AG20443 (cell line): ENCODE measurements at places on chromosomes 3 and 15.
A peak's percentile ranks its signal among the peaks of the same experiment; 100 is the strongest.

- DNase-seq: no peak
These were observed 31.3 kb upstream of the NFKBIZ start for GRCh38 chr3:101817992-101818391.

DNA sequence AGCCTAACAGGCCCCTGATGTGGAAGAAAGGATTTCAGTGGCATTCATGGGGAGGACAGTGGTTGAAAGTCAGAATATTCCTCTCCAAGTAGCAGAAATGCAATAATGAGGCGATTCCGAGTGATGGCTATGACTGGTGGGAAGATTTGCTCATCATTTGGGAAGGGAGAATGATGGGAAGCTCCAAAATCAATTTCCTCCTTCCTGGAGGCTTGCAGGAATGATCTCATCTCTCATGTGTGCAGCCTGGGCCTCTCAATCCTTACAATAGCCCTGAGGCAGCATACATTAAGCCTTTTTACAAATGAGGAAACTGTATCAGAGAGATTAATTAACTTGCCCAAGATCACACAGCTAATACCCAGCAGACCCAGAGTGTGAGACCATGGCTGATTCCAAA, 58.7 kb downstream of the BOC start:
- DNase-seq: no peak

DNA sequence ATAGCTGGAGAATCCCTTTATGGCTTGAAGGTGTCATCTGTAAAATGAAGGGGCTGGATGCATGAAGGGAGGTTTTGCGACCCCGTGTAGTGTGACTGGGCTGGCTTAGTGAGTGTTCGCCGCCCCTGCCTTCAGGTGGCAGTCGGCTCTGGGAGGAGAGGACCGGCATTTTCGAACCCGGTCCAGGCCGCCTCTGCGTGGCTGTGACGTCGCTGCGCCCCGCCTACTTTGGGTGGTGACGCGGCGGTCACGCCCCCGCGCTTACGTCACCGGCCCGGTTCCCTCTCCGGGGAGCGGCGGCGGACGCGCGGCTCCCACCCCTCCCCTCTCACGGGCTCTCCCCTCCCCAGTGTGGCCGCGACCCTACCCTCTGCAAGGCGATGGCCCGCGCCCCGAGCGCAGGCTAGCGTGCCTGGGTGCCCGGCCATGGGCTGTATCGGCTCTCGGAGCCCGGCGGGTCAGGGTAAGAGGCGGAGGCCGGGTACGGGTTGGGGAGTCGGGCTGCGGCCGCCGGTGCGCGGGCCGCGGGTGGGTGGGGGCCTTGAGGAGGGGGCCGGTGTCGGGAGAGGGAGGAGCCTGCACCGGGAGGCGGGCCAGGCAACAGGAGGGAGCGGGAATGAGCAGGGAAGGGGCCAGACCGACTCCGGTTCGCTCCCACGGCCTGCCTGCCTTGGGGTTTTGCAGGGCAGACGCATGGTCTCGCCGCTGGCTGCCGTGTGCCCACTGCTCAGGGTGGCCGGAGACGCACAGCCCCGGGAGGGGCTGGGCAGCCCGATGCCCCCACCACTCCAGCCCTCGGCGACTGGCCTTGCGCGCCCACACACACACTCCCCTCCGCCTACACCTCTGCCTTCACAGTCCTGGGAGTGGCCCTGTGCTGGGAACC, 1.5 kb upstream of the FAM131A start:
- DNase-seq: peak; percentile 91

GRCh38 chr3:147414390-147415138, 5.4 kb downstream of the ZIC1 start:
- no peak for DNase-seq
